ENCODE measurements at places on chromosomes 4 and X.

- no peak for DNase-seq
These were observed 831.2 kb downstream of the CCSER1 start for GRCh38 chr4:90958256-90958895.

GRCh38 chrX:118520216-118521206, 24.9 kb downstream of the DOCK11 start:
- DNase-seq = no peak

DNA sequence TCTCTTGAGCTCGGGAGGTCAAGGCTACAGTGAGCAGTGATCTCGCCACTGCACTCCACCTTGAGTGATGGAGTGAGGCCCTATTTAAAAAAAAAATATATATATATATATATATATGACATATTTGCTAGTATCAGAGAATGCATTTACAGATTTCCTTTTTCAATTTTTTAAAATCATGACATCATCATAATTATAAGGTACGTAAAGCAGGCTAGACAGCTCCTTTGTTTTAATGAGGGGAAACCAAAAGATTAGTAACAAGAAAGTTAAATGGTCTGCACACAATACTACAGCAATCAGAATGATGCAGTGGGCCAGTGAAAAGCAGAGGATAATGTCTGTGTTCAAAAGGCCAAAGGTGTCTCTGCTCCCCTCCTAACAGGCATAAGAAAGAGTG, 43.0 kb downstream of the LAS1L start:
- no peak for DNase-seq

GRCh38 chr4:115287426-115287825, 174.0 kb upstream of the NDST4 start:
- no peak for DNase-seq

DNA sequence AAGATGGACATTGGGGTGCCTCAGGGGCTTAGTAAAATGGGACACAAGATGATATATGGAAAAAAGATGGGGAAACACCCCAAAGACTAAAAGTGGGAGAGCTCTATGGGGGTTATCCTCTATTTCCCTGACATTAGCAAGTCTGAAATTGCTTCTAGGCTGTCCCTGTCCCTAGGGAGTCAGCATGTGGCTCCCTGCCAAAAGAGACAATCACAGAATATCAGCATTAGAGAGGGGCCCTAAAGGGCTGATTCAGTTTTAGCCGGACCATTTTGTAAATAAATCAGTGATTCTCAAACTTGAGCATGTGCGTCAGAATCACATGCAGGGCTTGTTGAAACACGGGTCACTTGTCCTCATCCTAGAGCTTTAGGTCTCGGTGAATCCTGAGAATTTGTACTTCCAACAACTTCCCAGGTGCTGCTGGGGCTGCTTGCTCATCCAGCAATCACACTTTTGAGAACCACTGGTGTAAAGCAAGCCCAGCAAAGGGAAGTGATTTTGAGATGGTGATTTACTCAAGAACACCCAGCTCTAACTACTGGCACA, 165.3 kb upstream of the DGKK start:
- no peak for DNase-seq

- no peak for DNase-seq
These were observed 587.6 kb upstream of the DIPK2B start for GRCh38 chrX:45788315-45788714.

DNA sequence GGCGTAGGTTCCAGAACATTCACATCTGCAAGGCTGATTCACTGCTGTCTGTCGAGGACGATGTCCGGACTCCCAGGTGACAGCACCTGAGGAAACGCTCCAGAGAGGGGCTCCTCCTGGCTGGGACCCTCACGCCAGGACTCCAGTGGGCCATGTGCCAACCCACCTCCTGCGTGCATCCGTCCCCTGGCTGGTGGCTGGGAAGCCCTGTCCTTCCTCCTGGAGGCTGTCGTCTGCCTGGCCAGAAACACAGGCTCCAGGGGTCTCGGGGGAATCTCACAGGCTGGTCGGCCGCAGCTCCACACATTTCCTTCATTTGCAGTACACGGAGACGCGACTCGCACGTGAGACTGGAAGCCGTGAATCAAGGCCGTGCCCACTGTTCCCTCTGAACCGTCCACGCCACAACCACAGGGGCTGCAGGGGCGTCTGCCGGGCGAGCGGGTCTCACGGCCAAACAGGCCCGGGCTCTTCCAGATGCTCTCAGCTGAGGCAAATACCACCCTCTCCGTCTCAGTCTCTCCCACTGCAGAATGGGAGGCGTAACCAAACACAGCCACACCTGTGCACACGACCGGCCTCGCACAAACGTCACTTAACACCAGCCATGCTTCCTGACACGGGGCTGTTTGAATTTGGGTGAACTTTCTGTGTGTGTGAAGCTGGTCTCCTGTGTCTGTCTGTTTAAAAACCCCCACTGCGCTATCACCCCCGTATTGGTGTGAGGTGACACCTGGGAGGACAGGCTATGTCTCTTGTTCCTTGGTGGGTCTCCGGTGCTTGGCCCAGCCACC, 38.7 kb upstream of the MXD4 start:
- no peak for DNase-seq

DNA sequence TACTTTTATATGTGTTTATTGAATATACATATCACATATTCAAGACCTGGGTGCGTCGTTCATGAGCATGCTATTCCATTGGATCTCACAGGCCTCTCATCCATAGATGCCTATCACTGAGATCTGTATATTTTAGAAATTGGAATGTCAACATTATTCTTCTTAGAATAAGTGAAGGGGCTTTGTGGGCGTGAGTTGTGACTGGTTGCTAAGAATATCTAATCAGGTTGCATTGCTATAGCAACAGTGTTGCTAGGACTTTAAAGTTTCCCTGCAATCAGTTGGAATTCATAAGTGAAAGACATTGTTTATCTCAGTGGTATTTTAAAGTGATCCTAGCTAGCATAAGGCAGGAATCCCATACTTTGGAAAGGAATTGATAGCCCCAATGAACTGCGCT, 36.7 kb upstream of the ANK2 start:
- DNase-seq = no peak

GRCh38 chr4:86333236-86333635, 26.6 kb downstream of the MAPK10 start:
- DNase-seq = no peak

DNA sequence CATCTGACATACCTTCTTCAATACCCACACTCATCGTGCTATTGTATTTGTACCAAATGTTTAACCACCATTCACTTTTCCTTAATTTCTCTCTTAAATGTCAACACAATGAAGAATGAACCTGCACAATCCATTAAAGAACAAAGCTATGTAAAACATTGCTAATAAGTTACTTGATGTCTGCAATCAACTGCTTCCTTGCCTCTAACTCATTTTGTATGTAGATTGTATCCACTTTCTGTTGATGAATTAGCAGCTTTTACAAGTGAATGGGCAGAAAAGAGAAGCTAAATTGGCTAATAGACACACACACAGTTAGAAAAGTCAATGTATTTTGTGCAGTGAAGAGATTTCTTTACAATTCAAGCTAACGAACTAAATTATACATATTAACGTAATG, 212.5 kb upstream of the NDST3 start:
- no peak for DNase-seq

DNA sequence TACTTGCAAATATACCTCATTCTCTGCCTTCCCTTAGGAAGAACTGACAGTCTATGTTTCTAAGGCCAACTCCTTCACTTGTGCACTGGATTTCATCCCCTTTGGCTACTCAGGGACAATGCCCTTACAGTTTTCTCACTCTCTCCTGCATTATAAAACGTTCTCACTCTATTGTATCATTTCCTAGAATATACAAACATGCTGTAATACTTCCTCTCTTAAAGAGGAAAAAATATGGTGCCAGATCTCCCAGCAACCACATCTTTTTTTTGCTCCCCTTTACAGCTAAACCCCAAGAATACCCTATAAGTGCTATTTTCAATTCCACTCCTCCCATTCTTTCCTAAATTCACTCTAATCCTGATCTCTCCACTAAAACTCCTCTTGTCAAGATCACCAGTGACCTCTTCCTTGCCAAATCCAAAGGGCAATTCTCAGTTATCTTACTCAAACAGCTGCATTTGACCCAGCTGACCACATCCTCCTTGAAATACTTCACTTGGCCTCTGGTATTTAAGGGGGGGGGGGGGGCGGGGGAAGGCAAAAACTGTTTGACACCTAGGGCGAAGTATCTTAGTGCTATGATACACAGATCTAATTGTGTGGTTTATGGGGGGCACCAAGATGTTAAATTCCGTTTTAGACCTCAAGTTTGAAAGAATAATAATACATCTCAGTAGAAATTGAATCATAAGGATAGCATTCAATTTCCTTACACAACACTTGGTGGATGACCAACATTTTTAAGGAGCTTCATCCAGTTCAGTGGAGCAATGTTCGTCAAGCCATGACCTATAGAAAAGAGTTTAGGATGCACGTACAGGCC, 1.6 kb downstream of the RCHY1 start:
- no peak for DNase-seq

- no peak for DNase-seq
These were observed 122.2 kb downstream of the CBR4 start for GRCh38 chr4:168887809-168888208.

- DNase-seq = no peak
These were observed 400.5 kb downstream of the PDGFC start for GRCh38 chr4:156571146-156571545.

All from stimulated activated CD8-positive, alpha-beta memory T cell treated with anti-CD3 and anti-CD28 coated beads, Interleukin-15, amount 100 ng/mL, for 4 hours (primary cell).